Activated CD8-positive, alpha-beta memory T cell treated with anti-CD3 and anti-CD28 coated beads, Interleukin-2, amount 10 ng/mL, durations not matched to agents 7 days and 5 days (primary cell): ENCODE measurements at places on chromosomes 16 and 17. TPM values are rescaled to one million over a fixed set of nuclear protein-coding genes. Genes with fewer than 3 reads are reported as not detected.

TBC1D3C gene
- total RNA-seq, result not detected

GRCh38 chr17:10751563-10751962 is 21.7 kb upstream of the TMEM220 start:
- no peak for DNase-seq

GRCh38 chr17:67136191-67137025 is 92.1 kb downstream of the CACNG1 start:
- DNase-seq, result no peak

DNA sequence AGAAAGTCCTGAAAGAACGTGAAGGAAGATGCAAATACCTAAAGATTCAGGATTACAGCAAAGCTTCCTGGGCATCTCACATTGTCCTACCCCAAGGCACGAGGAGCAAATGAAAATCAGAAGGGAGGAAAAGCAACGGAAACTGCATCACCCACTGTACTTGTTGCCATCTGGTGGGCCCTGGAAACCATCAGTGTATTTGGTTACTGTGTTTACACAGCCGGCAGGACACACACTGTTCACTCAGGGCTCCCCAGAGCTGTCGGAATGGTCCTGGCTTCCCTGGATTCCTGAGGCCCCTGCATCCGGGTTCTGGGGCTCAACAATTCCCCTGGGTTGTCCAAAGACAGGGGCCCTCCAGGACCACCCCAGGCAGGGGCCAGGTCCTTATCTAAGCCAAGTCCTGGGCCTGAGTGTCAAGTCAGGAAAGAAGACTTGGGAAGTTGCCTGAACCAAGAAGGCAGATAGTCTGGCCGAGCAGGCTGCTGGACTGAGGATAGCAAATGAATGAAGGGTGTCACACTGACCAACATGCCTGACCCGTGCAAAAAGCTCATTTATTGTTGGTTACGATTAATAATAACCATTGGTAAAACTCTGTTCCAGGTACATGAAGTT is 52.8 kb downstream of the SOX9 start:
- DNase-seq, result no peak

DNA sequence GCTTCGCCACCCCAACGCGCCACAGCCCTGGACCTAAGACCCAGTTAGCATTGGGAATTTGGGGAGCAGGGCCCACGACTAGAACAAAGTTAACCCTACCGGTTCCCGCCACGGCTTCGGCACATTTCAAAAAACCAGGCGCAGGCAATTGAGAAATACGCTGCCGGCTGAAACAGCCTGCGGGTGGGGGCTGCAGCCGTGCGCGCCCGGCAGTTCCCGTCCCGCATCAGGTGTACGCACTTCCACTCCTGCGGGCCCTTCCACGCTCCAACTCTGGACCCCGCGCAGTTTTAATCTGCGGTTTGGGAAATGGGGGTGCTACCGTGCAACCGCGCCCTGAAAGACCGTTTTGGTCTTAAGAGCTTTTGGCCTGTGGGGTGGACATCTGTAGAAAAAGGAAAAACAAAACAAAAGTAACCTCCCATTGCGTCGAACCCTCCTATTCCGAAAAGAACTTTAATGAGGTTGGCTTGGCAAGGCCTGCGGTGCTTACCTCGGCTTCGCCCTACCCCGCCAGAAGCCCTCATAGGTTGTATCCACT is 7.1 kb downstream of the IRX5 start:
- DNase-seq, result no peak

DNA sequence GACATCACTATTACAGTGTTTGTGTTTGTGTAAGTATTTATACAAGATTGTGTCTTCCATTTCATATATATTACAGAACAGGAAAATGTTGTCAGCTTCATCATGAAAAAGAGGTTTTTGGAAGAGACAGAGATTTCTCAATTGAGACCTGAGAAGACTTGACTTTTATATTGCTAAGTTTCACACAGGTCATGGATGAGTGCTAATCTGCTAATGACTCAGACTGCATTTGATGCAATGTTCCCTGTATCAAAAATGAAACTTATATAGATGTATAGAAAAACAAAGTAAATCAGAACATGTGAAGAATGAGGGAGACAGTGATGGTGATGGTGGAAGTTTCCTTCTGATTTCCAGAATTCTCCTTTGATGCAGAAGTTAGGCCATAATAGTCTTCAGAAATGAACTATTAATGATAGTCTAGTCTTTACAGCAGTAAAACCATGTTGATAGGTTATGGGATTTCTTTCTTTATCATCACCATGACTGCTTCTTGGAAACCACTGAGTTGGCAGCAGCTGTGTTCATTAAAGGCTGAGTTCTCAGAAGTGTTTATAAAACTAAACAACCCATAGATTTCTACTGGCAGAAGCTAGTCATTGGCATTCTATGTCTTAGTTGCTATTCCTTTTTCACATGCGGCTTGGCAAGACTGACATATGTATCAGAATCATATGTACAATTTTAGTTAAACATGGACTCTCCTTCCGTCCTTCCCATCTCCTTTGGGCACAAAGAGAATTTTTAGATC is 56.1 kb downstream of the PCTP start:
- DNase-seq, result no peak

- DNase-seq, result no peak
These were observed 23.1 kb downstream of the CDC42EP4 start for GRCh38 chr17:73288534-73289302.

DNA sequence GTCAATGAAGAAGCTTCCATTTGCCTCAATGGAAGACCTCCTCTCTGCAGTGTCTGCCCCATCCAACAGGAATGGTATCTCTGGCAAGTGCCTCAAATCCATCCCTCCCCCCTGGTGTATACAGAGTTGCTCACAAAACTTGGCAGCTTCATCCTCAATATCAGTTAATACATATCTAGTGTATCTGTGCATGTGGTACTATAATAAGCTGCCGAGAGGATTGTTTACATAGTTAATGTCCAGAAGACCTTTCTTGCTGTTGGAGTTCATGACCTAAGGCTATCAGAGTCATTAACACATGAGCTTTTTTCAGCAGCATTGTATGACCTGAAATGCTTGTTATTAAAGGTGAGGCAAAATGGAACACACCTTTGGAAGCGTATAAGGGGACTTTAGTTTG is 14.0 kb upstream of the RASL10B start:
- no peak for DNase-seq

NUPR1 gene
- total RNA-seq, result not detected

DNA sequence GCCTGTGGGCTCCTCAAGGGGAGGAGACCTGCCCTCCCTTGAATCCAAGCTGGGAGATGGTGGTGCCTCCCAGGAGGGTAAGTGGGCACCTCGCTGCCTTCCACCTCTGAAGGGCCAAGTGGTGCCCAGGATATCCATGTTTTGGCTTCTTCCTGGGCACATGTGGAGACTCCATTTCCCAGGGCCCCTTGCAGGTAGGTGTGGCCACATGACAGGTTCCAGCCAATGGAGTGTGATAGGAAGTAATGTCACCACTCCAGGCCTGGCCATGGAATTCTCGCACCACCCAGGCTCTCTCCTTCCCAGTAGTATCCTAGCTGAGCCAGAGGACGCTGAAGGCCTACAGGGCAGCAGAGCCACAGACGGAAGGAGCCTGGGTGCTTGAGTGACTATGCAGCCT is 17.6 kb upstream of the PEMT start:
- DNase-seq, result no peak

PPP1R1B gene
- not detected for total RNA-seq

C16orf89 gene
- not detected for total RNA-seq

OTOP3 gene
- not detected for total RNA-seq

- DNase-seq, result peak; percentile 40
These were observed 2.1 kb downstream of the PSMB10 start for GRCh38 chr16:67934306-67935100.

NHERF1 gene
- total RNA-seq, result 284 TPM

- no peak for DNase-seq
These were observed 9.3 kb downstream of the FAM83G start for GRCh38 chr17:18995220-18995619.
